ENCODE measurements at places on chromosomes 7 and 10.

DNA sequence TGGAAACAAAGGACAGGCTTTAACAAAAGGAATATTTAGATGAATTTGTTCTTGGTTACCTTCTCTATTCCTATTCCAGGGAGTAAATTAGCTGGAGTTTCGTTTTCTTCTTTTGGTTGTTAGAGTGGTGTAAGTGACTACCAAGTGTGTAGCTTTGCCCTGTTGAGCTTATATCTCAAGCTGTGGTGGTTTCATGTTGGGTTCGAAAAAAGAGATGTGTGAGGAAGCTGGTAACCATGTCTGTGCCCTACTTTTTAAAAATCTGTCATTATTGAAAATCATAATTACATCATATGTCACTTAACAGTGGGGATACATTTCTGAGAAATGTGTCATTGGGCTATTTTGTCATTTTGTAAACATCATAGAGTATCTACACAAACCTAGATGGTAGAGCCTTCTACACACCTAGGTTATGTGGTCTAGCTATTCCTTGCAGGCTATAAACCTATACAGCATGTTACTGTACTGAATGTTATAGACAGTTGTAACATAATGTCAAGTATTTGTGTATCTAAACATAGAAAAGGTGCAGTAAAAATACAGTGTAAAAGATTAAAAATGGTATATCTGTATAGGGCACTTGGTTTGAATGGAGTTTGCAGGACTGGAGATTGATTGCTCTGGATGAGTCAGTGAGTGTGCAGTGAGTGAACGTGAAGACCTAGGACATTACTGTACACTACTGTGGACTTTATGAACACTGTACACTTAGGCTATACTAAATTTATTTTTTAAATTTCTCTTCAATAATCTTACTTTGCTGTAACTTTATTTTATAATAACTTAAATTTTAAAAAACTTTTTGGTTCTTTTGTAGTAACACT is 90.4 kb downstream of the SEPTIN7 start:
- DNase-seq, result no peak

GRCh38 chr10:69474742-69475432 is 23.6 kb downstream of the TSPAN15 start:
- DNase-seq, result no peak

DNA sequence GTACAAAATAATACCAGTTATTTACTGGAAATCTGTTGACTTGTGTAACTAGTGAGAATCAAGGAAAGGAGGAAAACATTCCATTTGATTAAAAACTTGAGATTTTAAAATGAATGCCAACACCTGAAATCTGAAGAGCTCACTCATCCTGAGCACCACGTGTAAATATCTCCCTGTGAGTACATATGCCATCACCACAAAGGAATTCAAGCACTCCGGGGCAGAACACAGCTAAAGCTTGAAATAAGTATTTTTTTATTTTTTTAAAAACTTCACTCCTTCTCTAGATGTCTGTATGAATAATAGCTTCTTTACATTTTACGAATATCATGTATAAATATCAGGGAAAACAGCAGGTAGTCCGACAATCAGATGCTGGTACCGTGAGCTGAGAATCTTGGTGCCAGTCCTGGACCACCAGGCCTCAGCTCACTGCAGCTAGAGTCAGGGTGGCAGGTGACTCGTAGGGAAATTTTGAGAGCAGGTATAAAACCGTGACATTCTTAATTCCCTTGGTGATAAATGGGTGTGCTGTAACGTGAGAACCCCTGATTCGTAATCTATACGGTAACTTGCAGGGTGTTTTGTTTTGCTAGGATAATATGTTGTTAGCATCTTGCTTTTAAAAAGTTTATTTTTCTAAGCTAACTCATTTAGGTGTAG is 12.7 kb downstream of the LMTK2 start:
- DNase-seq, result no peak

DNA sequence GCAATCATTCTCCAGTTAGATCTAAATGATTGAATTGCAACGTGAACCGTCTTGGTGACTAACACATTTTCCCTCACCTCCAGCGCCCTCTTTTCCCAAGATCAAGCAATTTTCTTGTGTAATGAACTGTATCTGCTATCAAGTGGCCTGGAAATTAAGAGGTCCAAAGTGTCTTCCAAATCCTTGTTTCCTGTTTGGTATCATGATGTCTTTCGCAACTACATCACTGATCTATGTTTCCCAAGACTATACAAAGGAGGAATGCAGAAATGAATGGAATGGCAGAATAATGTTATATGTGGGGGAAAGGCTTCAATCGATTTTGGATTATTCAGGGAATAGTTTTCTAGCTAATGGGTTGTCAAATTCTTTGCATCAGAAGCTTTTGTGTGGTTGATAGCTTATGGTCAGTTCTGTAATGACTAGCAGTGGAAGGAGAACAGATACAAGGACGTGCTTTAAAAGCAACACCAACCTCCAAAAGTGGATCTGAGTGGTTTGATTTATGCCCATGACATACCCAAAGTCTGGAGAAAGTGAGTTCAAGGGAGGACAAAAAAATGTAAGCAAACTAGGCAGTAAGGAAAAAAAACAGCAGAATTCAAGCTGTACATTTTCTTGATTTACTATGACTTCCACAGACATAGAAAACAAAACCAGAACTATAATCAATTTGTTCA is 14.6 kb upstream of the ZEB1 start:
- no peak for DNase-seq

- DNase-seq, result no peak
Observed at GRCh38 chr7:140638173-140638791, 2.3 kb downstream of the DENND2A start.

Data from NCI-H524 treated with DMSO at 0.1 percent for 48 hours (cell line).